ENCODE measurements at places on chromosomes 5 and 9.

DNA sequence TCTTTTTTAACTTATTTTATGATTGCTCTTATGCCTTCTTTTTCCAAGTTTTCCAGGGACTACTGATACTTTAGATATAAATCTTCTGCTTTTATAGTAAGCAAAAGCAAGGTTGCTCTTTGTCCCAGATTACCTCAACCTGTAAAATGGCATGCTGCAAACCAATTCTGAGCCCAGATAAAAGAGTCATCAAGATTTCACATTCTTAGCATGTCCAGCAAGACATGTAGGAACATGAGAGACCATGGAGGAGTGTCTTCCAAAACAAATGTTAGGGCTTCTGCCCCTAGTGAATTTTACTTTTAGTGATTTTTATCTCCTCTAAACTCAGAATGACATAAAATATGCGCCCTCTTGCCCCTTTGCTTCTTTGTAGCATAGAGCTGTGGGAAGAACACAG, 7.0 kb upstream of the CDC20B start:
- DNase-seq, result no peak

- DNase-seq, result no peak
Observed at GRCh38 chr9:87973730-87974292, 522 bp downstream of the CDK20 start.

GRCh38 chr5:91311168-91311696, 71.9 kb downstream of the ARRDC3 start:
- no peak for DNase-seq

- peak; percentile 29 for DNase-seq
Observed at GRCh38 chr5:34789021-34789531, 49.9 kb upstream of the TTC23L start.

DNA sequence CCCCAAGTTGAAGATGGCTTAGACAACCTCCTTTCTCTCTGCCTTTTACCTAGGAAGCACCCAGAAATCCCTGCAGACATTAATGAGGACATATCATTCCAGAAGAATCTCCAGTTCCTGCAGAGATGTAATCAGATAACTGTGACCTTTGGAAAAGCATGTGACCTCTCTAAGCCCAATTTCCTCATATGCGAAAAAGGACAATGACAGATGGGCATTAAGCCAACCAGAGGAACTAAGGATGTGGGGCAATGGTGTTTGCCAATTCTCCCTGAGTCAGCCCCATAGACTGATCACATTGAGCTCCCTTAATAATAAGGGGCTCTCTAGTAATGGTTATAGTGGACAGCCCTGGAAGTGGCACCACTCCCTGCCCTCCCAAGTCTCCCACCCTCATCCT, 10.1 kb upstream of the FOXI1 start:
- DNase-seq, result no peak

GRCh38 chr9:36939655-36940499, 94.2 kb downstream of the PAX5 start:
- no peak for DNase-seq

GRCh38 chr5:142481410-142481809, 156.6 kb upstream of the SPRY4 start:
- DNase-seq, result no peak

- no peak for DNase-seq
Observed at GRCh38 chr5:91077623-91078022, 305.5 kb downstream of the ARRDC3 start.

All from fibroblast of the conjunctiva (primary cell).